ENCODE measurements at places on chromosomes 1 and 21.
A peak's percentile ranks its signal among the peaks of the same experiment; 100 is the strongest.

GRCh38 chr1:43620956-43621355 lies 29.0 kb upstream of the KDM4A start:
- no peak for DNase-seq

GRCh38 chr21:38664841-38665240 lies 140.9 kb upstream of the ETS2 start:
- no peak for DNase-seq

DNA sequence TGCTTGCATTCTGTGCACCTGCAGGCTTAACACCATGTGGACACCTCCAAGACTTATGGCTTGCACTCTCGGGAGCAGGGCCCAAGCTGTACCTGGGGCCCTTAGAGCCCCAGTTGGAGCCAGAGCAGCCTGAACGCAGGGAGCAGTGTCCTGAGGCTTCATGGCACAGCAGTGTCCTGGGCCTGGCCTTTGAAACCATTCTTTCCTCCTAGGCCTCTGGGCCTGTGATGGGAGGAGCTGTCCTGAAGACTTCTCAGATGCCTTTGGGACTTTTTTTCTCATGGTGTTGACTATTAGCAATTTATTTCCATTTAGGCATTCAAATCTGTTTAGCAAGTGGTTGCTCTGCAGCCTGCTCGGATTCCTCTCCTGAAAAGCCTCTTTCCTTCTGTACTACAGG lies 11.0 kb downstream of the RPTN start:
- DNase-seq: no peak

DNA sequence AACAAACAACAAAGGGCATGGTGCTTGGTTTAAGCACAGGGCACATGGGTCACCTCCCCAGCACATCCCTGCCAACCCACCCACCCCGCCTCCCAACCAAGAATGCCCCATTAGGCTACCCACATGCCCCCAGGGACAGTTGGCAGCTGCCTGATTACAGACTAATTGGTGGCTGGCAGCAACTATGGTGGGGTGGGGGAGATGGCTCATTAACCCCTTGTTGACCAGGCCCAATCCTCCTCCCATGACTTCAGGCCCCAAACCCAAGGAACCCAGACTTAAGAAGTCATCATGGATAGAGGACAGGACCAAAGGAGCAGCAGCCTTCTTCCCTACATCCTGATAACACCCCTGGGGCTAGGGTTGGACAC lies 1.3 kb downstream of the RIMS3 start:
- DNase-seq: no peak

DNA sequence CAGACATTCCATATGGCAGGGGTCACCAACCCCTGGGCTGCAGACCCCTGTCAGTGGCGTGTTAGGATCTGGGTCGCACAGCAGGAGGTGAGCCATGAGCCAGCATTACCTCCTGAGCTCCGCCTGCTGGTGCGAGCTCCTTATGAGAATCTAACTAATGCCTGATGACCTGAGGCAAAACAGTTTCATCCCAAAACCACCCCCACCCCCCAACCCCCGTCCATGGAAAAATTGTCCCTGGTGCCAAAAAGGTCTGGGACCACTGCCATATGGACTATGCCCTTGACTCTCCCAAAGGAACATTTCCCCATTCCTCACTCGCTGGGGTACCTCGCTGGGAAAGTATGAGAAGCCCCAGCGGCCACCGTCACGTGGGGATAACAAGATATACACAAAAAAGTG lies 6.4 kb upstream of the CPT2 start:
- DNase-seq: no peak

- no peak for DNase-seq
These were observed 81.2 kb downstream of the EPHB2 start for GRCh38 chr1:22791831-22792347.

DNA sequence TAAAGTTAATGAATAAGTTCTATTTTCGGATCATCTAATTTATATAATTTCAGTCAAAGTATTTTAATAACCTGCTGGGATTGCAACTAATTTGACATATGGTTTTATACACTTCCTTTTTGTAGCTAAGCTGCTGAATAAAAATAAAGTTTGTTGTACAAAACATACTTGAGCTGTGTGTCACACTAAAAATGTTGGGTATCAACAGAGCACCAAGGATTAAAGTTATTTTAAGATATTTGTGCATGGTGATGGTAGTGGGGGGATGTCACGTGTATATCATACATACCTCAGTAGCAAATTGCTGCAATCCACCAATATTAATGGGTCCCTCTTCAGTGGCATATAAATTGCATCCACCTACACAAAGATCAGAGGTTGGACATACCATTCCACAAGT lies 199.6 kb downstream of the DPYD start:
- DNase-seq: no peak

GRCh38 chr1:218171302-218171893 lies 113.7 kb upstream of the RRP15 start:
- peak; percentile 27 for DNase-seq

GRCh38 chr1:91884459-91885212 lies 1.3 kb downstream of the TGFBR3 start:
- no peak for DNase-seq

Data from stromal cell of bone marrow (primary cell).